ENCODE measurements at places on chromosomes 6 and 20.

GRCh38 chr20:16308754-16309153 lies 264.5 kb downstream of the KIF16B start:
- peaks cover 10% of the 10 kb centered on the region for H3K36me3 ChIP-seq
- H3K4me1 ChIP-seq, result no peaks in the 10 kb centered on the region
- no peak overlapping the region for H3K4me3 ChIP-seq
- no peaks in the 10 kb centered on the region for H3K27me3 ChIP-seq

- peak overlapping the region; percentile 88 for H3K27ac ChIP-seq
- no peaks in the 10 kb centered on the region for H3K27me3 ChIP-seq
- peak; percentile 58 for DNase-seq
- H3K4me3 ChIP-seq, result peak overlapping the region; percentile 74
- H3K36me3 ChIP-seq, result no peaks in the 10 kb centered on the region
- H3K4me1 ChIP-seq, result peaks cover 54% of the 10 kb centered on the region
Measured at GRCh38 chr6:53795702-53796450, 1.1 kb downstream of the LRRC1 start.

DNA sequence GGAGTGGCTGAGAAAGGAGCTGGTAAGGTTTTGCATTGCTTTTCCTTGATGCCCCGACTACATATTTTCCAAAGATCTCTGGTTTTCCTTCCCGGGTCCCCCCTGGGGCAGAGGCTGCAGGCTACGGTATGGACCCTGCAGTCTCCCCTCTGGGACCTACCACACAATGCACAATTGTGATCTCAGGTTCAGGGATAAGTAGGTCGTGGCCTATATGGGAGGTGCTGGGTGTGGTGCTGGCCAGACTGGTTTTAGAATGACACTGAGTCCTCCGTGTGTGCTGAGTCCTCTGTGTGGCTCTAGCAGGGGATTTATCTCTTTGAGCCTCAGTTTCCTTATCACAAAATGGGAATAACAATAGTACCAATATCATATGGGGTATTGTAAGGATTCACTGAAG lies 376 bp downstream of the C20orf202 start:
- no peak overlapping the region for H3K4me3 ChIP-seq
- H3K4me1 ChIP-seq, result peaks cover 5% of the 10 kb centered on the region
- H3K27ac ChIP-seq, result no peak overlapping the region
- H3K36me3 ChIP-seq, result no peaks in the 10 kb centered on the region

GRCh38 chr6:77371748-77372147 lies 91.5 kb downstream of the HTR1B start:
- no peaks in the 10 kb centered on the region for H3K36me3 ChIP-seq
- no peak overlapping the region for H3K27ac ChIP-seq
- H3K27me3 ChIP-seq, result no peaks in the 10 kb centered on the region
- no peak overlapping the region for H3K4me3 ChIP-seq
- H3K4me1 ChIP-seq, result no peaks in the 10 kb centered on the region

GRCh38 chr6:116531675-116532570 lies 13.6 kb downstream of the TRAPPC3L start:
- peaks cover 6% of the 10 kb centered on the region for H3K27me3 ChIP-seq
- H3K27ac ChIP-seq, result no peak overlapping the region
- H3K4me1 ChIP-seq, result no peaks in the 10 kb centered on the region
- H3K4me3 ChIP-seq, result no peak overlapping the region
- no peaks in the 10 kb centered on the region for H3K36me3 ChIP-seq

- no peak overlapping the region for H3K27ac ChIP-seq
- H3K27me3 ChIP-seq, result no peaks in the 10 kb centered on the region
- no peaks in the 10 kb centered on the region for H3K4me1 ChIP-seq
- no peak for DNase-seq
- H3K4me3 ChIP-seq, result no peak overlapping the region
Measured at GRCh38 chr6:117615750-117616390, 13.6 kb upstream of the GOPC start.

GRCh38 chr6:147954938-147955337 lies 387.7 kb upstream of the SASH1 start:
- no peak overlapping the region for H3K4me3 ChIP-seq
- no peaks in the 10 kb centered on the region for H3K4me1 ChIP-seq
- DNase-seq, result no peak
- H3K27me3 ChIP-seq, result no peaks in the 10 kb centered on the region

DNA sequence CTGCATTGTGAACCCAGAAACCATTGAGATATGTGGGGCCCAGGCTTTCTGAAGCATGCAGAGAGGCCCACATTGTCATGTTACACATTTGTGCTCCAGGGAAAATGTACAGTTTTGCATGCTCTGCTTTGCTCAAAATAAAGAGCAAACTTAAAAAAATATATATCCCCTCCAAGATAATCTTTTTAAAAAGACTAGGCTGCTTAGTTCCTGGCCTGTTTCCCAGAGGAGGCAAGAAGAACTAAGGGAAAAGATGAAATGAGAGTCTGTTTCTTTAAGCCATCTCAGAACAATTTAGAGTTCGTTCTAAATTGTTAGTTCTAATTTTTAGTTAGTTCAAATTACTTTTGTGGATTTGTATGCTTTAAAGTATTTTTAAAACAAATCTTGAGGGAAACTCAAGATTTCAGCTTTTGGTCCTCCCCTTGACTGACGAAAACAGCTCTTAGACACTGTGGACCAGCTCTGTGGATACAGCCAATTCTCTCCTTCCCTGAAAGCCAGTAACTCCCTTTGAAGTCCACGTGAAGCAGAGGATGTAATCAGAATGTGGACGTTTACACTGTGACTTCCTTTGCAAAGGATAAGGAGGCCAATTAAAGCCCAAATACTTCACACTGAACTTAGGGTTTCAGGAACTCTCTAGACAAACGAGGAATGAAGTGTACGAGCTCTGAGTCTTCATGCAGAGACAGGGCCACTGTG lies 84.7 kb downstream of the CD164 start:
- no peak overlapping the region for H3K4me3 ChIP-seq
- H3K27me3 ChIP-seq, result no peaks in the 10 kb centered on the region
- H3K27ac ChIP-seq, result peak overlapping the region; percentile 84
- H3K36me3 ChIP-seq, result no peaks in the 10 kb centered on the region
- peaks cover 74% of the 10 kb centered on the region for H3K4me1 ChIP-seq

GRCh38 chr20:16701296-16701695 lies 28.5 kb upstream of the SNRPB2 start:
- no peak overlapping the region for H3K4me3 ChIP-seq
- no peaks in the 10 kb centered on the region for H3K36me3 ChIP-seq
- no peak for DNase-seq
- no peaks in the 10 kb centered on the region for H3K4me1 ChIP-seq
- H3K27me3 ChIP-seq, result no peaks in the 10 kb centered on the region
- H3K27ac ChIP-seq, result no peak overlapping the region

DNA sequence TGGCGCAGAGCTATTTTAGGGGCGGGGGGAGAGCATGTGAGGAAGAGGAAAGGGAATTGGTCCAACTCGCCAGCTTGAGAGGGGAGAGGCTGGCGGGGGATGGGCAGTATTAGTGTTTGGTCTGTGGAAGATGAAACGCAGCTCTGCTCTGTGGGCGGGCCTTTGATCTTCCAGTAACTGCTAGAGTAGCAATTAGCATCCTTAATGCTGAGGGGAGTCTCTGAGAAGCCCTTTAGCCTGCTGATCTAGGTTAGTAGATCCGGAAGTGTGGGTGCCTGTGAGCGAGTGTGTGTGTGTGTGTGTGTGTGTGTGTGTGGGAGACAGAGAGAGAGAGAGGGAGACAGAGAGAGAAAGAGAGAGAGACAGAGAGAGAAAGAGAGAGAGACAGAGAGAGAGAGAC lies 117.2 kb upstream of the BACH2 start:
- DNase-seq, result peak; percentile 33
- H3K4me3 ChIP-seq, result no peak overlapping the region
- no peak overlapping the region for H3K27ac ChIP-seq
- peaks cover 7% of the 10 kb centered on the region for H3K4me1 ChIP-seq

DNA sequence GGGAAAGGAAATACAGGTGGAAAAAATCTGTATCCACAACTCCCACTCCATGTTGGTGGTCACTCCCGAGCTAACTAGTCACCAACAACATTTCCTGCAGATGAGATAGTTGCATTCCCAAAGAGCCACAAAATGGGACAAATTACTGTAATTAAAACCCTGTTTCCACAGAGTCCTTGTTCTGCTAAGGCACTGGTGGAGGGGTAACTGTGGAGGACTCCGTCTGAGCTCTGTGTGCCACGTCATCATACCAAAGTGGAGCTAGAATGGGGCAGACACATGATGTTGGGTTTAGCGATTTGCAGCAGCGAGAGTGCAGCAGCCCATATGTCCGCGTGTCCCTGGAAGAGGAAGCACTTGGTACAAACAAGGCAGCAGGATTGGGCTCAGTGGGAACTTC lies 172.5 kb upstream of the KCNK16 start:
- no peak for DNase-seq
- H3K27ac ChIP-seq, result no peak overlapping the region
- no peak overlapping the region for H3K4me3 ChIP-seq
- H3K36me3 ChIP-seq, result no peaks in the 10 kb centered on the region

DNA sequence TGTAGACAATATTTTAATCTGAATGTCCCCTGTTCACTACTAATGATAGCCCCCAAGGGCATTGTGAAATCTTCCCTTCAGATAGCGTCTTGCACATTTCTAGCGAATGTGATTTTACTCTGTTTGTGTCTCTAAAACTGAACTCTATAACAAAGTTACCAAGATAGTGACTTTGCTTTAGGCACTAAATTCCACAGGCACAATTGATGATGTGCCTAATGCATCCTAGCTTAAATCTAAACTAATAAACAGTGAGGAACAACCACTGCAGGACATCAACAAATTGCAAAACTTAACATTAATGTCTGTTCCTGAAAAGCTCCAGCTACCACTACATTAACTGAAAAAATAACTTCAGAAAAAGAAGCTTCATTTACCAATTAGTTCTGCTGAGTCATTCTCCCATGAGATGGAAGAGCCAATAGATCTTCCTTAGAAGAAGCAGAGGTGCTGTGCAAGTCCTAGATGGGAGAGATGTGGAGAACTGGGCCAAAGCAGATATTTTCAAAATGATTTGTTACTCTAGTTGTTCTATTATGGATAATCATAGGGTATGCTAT lies 1065.0 kb downstream of the EPHA7 start:
- H3K4me1 ChIP-seq, result no peaks in the 10 kb centered on the region
- H3K27me3 ChIP-seq, result no peaks in the 10 kb centered on the region
- no peak overlapping the region for H3K4me3 ChIP-seq

- H3K36me3 ChIP-seq, result no peaks in the 10 kb centered on the region
- H3K27me3 ChIP-seq, result no peaks in the 10 kb centered on the region
- H3K27ac ChIP-seq, result peak overlapping the region; percentile 13
- DNase-seq, result no peak
- no peaks in the 10 kb centered on the region for H3K4me1 ChIP-seq
- H3K4me3 ChIP-seq, result no peak overlapping the region
Measured at GRCh38 chr6:17418281-17419188, 25.1 kb downstream of the CAP2 start.

GRCh38 chr6:151702851-151703658 lies 104.4 kb upstream of the ESR1 start:
- no peaks in the 10 kb centered on the region for H3K36me3 ChIP-seq
- H3K4me1 ChIP-seq, result no peaks in the 10 kb centered on the region
- no peak overlapping the region for H3K4me3 ChIP-seq
- no peak overlapping the region for H3K27ac ChIP-seq
- no peaks in the 10 kb centered on the region for H3K27me3 ChIP-seq

- H3K4me3 ChIP-seq, result no peak overlapping the region
- H3K27me3 ChIP-seq, result no peaks in the 10 kb centered on the region
- DNase-seq, result peak; percentile 36
- H3K36me3 ChIP-seq, result no peaks in the 10 kb centered on the region
Measured at GRCh38 chr20:16491294-16491905, 81.8 kb downstream of the KIF16B start.

- H3K4me1 ChIP-seq, result no peaks in the 10 kb centered on the region
- no peak overlapping the region for H3K4me3 ChIP-seq
- H3K36me3 ChIP-seq, result no peaks in the 10 kb centered on the region
- no peak overlapping the region for H3K27ac ChIP-seq
Measured at GRCh38 chr20:48563191-48563870, 264.5 kb downstream of the PREX1 start.

DNA sequence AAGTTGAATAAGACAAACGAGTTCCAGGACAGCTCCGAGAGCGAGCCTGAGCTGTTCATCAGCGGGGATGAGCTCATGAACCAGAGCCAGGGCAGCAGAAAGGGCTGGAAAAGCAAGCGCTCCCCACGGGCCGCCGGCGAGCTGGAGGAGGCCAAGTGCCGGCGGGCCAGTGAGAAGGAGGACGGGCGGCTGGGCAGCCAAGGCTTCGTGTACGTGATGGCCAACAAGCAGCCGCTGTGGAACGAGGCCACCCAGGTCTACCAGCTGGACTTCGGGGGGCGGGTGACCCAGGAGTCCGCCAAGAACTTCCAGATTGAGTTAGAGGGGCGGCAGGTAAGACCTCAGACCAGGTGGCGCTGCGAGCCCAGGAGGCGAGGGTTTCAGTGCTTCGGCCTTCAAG lies 56.0 kb upstream of the TMEM181 start:
- no peak overlapping the region for H3K4me3 ChIP-seq
- H3K36me3 ChIP-seq, result no peaks in the 10 kb centered on the region
- H3K27me3 ChIP-seq, result no peaks in the 10 kb centered on the region
- DNase-seq, result no peak
- no peaks in the 10 kb centered on the region for H3K4me1 ChIP-seq

DNA sequence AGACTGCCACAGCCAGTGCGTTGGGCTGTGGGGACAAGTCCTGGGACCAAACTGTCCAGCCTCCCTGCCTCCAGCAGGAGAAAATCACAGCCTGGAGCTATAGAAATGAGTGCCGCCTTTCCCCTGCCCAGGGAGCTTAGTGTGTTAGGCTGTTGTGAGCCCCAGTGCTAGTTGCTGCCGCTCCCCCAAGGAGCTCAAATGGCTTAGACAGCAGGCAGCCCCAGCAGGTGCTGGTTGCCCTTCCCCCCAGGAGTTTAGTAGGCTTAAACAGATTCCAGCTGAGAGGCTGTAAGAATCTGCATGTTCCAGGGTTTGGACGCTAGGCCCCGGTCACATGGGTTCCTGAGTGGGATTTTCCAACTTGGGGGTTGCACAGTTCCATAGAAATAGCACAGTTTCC lies 27.2 kb upstream of the HMGN3 start:
- no peak overlapping the region for H3K27ac ChIP-seq
- H3K4me1 ChIP-seq, result no peaks in the 10 kb centered on the region
- no peak overlapping the region for H3K4me3 ChIP-seq
- H3K36me3 ChIP-seq, result no peaks in the 10 kb centered on the region
- DNase-seq, result no peak
- no peaks in the 10 kb centered on the region for H3K27me3 ChIP-seq

GRCh38 chr20:35181731-35182130 lies 9.9 kb downstream of the PROCR start:
- no peak for DNase-seq

DNA sequence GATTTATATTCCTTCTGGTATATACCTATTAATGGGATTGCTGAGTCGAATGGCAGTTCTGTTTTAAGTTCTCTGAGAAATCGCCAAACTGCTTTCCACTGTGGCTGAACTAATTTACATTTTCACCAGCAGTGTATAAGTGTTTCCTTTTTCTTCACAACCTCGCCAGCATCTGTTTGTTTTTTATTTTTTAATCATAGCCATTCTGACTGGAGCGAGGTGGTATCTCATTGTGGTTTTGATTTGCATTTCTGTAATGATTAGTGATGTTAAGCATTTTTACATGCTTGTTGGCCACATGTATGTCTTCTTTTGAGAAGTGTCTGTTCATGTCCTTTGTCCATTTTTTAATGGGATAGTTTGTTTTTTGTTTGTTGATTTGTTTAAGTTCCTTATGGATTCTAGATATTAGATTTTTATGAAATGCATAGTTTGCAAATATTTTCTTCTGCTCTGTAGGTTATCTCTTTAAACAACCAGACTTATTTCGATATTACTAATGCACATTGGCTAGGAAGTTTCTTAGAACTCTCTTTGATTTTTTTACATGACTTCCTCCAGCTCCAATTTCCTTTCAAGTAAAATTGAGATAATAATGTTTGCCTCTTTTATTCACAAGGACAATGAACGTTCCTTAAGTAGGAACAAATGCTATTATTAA lies 12.2 kb upstream of the VNN1 start:
- no peak overlapping the region for H3K27ac ChIP-seq
- no peaks in the 10 kb centered on the region for H3K4me1 ChIP-seq
- no peaks in the 10 kb centered on the region for H3K36me3 ChIP-seq
- DNase-seq, result no peak
